ENCODE measurements at places on chromosomes 4 and X.

DNA sequence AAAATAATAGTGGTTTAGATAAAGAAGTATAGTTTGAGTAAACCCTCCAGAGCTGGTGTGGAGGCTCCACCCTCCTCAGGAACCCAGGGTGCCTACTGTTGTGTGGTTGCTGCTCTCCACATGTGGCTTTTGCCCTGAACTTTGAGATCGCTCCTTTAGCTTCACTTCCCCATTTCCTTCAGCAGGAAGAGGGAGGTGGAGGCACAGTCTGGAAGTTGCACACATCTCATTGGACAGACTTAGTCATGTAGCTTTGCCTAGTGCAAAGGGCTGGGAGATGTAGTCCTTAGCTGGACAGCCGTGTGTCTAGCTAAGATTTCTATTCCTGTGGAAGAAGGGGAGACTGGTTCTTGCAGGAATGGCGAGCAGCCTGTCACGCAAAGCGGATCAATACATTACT, 37.9 kb downstream of the RGS12 start:
- no peak for DNase-seq

- DNase-seq: no peak
These were observed 121.3 kb downstream of the PRKX start for GRCh38 chrX:3592184-3592583.

GRCh38 chr4:70969076-70969475, 24.4 kb upstream of the DCK start:
- no peak for DNase-seq

- DNase-seq: no peak
These were observed 9.1 kb downstream of the NSD2 start for GRCh38 chr4:1880332-1880731.

DNA sequence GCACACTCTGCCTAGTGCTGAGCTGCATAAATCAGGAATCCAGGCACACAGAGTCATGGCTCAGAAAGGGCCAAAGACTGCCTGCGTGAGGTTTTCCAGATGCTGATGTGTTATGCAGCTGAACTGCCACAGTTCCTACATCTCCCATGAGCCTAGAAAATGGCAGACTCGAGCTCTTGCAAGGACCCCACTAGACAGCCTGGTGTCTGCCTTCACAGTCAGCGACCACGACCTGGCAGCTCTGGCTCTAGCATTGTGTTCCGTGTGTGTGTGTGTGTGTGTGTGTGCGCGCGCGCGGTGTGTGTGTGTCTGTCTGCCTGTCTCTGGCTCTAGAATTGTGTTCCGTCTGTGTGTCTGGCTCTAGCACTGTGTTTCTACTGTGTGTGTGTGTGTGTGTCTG, 203.6 kb upstream of the AGTR2 start:
- DNase-seq: no peak

DNA sequence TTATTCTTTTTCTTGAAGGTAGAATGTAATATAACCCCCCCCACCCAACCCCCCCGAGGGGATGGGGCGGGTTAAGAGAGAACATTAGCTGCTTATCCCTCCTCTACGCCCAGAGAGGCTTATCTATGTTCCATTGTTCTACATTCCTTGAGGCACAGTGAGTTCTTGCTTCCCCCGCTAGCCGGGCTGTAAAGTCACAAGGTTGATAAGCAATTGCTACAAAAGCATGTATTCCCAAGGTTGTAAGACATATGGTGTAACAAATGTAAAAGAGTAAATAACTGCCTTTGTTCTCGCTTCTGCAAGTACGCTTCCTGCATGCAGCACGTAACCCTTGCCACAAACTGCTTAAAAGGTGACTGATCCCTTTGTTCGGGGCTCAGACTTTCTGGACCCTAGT, 8.2 kb downstream of the DCAF8L2 start:
- DNase-seq: no peak

GRCh38 chrX:37425370-37425769, 76.2 kb downstream of the PRRG1 start:
- DNase-seq: no peak

DNA sequence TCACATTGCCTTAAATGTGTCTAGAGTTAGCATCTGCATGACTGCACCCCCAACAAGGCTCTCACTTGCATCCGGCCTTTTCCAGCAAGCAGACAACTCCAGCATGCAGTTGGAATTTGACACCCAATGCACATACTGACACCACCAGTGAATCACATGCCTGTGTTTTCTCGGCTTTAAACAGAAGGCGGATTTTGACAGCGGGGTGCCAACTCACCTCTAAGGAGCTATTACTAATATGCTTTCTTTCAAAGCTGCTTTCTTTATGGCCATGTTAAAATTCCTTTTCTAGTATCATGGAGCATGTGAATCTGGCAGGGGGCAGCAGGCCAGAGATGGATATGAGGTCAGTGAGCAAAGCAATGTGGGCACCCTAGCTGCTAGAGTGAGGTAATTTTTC, 78.0 kb upstream of the CLNK start:
- DNase-seq: no peak

DNA sequence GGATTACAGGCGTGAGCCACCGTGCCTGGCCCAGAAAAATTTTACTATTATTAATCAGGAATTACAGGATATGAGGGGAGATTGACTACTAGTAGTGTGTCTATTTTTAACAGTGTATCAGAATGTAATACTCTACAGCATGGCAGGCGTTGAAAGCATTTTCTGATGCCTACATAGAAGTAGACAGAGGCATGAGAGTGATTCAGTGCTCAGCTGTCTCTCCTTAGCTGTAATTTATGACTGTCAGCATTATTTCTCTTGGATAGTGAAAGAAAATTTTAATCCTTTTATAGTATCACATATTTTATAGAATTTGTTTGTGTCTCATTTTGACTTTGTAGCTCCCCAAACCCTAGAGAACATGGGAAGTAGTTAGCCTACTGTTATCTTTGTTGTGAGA, 20.7 kb downstream of the ARHGAP24 start:
- no peak for DNase-seq

- no peak for DNase-seq
These were observed 77.0 kb downstream of the PAPSS1 start for GRCh38 chr4:107643021-107643420.

Data from activated T-helper 9 cell treated with anti-CD3 and anti-CD28 coated beads, Interleukin-2, amount 50 U/mL, for 16 hours (primary cell).